ENCODE measurements at places on chromosomes 13 and 19.
A peak's percentile ranks its signal among the peaks of the same experiment; 100 is the strongest.

DNA sequence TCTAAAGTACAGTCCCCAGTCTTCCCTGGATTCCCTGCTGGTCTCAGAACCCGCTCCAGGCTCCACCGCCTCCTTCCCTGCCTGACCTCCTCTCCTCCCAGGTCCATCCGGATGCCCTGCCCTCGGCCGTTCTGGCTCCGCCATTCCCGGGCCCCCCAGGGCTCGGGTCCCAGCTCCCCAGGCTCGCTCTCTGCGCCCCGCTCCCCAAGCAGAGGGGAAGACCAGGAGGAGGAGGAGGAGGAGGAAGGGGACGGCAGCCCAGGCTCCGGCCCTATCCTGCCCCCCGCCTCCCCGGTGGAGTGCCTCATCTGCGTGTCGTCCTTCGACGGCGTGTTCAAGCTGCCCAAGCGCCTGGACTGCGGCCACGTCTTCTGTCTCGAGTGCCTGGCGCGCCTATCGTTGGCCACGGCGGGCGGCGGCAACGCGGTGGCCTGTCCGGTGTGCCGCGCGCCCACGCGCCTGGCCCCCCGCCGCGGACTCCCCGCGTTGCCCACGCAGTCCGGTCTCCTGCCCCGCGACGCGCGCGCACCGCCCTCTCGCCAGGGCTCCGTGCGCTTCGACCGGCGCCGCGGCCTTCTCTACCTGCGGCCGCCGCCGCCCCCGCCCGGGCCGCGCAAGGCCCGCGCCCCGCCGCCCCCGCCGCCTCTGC is 647 bp downstream of the RNF225 start:
- no peak for DNase-seq

- no peak for DNase-seq
Observed at GRCh38 chr13:40187841-40188591, 478.4 kb downstream of the FOXO1 start.

- DNase-seq: no peak
Observed at GRCh38 chr19:15419413-15420025, 731 bp upstream of the AKAP8L start.

- no peak for DNase-seq
Observed at GRCh38 chr19:28201462-28201943, 1011.4 kb downstream of the UQCRFS1 start.

DNA sequence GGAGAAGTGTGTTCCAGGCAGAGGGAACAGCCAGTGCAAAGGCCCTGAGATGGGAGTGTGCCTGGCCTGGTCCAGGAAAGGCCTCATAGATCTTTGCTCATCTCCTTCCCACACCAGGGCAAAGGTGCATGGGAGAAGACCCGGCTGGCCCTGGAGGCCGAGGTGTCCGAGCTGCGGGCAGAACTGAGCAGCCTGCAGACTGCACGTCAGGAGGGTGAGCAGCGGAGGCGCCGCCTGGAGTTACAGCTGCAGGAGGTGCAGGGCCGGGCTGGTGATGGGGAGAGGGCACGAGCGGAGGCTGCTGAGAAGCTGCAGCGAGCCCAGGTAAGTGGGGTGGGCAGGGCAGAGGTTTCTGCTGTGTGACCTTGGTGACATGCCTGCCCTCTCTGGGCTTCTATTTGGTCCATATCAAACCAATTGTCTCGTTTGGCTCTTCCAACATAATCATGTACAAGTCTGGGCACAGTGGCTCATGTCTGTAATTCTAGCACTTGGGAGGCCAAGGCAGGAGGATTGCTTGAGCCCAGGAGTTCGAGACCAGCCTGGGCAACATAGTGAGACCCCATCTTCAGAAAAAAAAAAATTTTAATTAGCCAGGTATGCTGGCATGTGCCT is 51.1 kb downstream of the KCNC3 start:
- no peak for DNase-seq

DNA sequence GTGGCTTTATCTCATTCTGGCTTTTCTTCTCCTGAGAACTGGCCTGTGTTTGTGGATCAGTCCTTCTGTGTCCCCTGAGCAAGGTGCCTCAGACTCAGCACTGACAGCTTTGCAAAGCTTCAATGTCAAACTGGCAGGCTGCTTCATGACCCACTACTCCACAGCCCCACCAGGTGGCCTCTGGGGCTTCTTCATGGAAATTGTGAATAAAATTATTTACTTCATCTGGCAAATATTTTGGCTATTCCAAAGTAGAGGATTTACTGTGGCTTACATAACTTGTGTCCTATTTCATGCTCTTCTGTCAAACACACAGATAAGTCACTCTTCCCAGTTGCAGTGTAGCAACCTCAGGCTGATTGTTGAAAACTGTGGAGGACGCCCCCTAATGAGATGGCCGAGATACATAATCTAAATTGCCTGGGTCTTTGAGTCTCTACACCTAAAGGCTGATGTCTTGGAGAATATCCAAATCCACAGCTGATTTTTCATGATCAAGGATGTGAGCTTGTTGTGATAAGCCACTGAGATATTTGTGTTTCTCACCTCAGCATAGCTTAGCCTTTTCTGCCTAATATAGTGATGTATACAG is 721.9 kb upstream of the SLC10A2 start:
- no peak for DNase-seq

GRCh38 chr19:46426506-46427162 is 2.1 kb downstream of the PNMA8C start:
- DNase-seq: no peak

DNA sequence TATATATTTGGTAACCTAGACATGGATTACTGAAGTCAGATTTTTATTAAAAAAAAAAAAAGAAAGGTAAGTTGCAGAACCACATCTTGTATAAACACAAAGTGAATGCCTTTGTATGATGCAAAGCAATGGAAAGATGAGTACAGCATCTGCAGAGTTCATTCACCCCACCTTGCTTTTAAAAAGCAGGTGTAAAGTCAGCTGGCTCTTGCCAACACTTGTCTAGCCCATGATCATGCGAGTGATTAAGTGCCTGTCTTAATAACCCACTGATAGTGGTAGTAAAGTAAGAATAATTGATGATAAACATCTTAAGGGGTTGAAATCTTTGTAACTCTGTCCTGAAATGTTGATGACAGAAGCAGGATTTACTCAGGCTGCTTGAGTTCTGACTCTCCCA is 710.4 kb downstream of the EFNB2 start:
- DNase-seq: no peak

DNA sequence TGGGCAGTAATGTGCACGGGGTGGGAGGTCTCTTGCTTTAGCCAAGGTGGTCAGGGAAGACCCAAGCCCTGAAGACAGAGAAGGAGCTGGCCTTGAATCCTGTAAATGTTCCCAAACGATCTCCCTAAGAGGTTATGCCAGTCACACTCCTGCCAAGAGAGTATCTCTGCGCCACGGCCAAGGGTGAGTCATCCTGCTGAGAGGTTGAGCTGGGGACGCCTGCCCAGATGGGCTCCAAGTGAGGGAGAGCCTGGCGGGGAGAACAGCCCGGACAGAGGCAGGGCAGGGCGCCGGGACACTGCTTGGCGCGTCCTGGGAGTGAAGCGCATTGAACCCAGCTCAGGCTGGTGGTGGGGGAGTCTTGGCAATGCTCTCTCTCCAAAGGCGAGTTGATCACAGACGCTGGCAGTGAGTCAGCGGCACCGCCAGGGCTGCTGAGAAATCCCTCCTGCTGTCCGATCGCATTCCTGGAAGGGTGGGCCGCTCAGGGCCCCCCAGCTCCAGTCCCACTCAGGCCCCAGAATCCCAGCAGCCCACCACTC is 16.4 kb downstream of the SULT2B1 start:
- DNase-seq: no peak

DNA sequence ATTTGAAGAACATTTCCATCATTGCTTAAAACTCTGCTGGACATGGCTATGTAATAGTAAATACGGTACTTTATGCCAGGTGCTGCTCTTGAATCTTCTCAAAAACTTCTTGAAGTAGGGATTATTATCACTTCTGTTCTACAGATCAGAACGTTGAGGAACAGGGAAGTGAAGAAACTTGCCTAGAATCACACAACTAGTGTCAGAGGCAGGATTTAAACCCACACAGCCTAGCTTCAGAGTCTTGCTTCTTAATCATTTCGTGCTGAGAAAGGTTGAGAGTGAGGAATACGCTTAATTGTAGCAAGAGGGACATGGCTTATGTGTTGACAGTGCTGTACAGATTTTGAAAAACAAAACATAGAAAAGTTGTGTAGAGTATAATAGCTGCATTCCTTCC is 13.5 kb downstream of the TM9SF2 start:
- no peak for DNase-seq

DNA sequence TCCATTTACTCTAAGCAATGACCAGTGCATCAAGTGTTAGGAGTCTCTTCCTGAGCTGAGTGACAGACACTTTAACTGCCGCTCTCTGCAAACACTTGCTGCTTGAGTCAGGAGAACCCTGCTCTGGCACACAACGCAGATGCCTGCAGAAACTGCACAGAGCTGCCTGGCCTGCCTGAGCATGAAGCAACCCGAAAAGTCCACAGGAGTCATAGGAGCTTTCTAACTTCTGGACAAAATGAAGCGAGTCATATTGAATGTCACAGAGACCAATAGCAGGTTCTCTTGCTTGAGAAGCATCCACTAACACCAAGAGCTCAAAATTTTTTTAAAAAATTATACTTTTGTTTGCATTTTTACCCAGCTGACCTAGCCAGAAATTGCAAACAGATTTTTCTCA is 232.4 kb downstream of the LHFPL6 start:
- no peak for DNase-seq

GRCh38 chr19:54928299-54928698 is 19.0 kb downstream of the NLRP7 start:
- no peak for DNase-seq

GRCh38 chr19:56966225-56966696 is 125.7 kb upstream of the PEG3 start:
- DNase-seq: no peak

DNA sequence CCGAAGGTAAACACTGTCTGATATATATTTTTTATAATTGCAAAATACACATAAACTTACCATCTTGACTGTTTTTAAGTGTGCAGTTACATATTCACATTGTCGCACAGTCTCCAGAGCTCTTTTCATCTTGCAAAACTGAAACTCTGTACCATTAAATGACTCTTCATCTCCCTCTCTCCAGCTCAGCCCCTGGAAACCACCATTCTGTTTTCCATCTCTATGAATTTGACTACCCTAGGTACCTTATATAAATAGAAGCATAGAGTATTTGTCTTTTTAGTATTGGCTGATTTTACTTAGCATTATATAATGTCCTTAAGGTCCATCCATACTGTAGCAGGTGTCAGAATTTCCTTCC is 45.8 kb downstream of the LRCH1 start:
- no peak for DNase-seq

- peak; percentile 85 for DNase-seq
Observed at GRCh38 chr19:45444318-45445041, 20.8 kb upstream of the ERCC1 start.

DNA sequence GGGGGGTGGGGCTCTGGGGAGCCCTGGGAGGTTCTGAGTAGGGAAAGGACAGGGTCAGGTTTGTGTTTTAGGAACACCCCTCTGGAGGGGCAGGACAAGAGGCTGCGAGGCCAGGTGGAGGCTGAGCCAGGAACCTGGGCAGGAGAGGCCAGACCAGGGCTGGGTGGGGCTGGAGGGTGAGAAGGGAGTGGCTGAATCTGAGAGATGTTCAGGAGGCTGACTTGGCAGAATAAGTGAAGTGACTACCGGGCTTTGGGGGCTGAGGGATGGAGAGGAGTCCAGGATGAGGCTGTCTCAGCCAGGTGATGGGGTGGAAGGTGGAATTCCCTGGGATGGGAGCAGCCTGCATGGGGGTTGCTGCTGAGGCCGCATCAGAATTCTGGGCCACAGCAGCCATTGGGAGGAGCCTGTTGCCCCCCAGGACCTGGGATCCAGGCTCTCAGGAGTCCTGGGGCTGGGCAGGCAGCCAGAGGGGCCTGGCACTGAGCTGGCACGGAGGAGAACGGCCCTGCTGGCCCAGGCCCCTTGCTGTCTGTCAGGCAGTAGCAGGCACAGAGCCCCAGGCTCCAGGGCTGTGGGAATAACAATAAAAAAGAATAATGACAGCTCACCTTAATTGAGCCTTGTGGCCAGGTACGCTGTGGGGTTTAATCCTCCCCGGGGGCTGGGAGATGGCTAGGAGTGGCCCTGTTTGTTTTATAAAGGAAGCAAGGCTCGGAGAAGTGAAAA is 3.3 kb downstream of the PPP5C start:
- DNase-seq: no peak

DNA sequence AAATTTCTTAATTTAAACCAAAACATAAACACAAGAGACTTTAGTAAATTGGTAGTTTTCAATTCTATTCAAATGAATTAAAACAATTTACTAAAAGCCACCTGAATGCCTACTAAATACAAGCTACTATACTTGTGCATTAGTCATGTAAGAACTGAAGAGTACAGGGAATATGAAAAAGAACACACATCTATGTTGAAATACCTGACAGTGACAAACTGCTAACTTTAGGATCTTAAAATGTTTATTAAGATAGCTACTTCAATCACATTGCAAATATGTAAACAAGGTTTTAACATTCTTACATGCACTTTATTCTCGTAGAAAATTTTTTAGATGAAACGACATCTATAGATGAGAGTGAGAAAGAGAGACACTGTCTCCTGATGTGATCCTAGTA is 4.1 kb downstream of the SPRYD7 start:
- no peak for DNase-seq

DNA sequence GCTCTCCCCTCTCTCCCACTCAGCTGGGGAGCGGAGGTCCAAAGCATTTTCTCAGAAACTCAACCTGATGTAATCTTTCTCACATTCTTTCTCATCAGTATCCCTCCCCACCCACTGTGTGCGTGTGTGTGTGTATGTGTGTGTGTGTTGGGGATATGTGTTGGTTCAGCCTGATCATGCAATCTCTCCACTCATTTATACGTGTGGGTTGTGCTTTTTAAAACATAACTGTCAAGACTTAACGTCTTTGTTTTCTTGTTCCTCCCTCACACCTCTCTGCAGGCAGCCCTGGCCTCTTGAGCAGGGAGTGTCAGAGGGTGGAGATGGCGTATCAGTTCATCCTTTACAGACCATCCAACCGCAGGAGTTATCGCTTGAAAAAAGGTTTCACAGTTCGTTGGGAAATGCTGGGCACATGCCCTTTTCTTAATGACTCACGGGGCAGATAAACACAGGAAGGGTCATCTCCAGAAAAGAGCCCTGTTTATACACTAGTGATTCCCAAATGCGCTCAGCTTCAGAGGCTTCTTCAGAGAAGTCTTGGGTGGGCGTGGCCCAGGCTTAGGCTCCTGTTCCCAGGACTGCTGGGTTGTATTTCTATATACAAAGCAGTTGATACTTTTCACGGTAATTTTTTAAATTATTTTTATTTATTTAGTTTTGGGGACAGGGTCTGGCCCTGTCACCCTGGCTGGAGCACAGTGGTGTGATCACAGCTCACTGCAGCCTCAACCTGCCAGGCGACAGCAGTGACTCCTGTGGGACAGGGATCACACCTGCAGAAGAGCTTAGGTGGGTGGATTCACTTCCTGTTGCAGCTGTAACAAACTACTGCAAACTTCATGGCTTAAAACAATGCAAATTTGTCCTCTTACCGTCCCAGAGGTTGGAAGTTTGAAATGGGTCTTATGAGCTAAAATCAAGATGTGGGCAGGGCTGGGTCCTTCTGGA is 60.3 kb downstream of the CCDC70 start:
- DNase-seq: no peak

GRCh38 chr13:25738342-25739196 is 313.2 kb downstream of the SHISA2 start:
- DNase-seq: no peak

- no peak for DNase-seq
Observed at GRCh38 chr13:61277586-61278276, 137.9 kb downstream of the PCDH20 start.
